Fibroblast of skin of left biceps (primary cell): ENCODE measurements at places on chromosomes 4 and X.

GRCh38 chrX:41301438-41301824 lies 32.5 kb upstream of the DDX3X start:
- no peak for DNase-seq

DNA sequence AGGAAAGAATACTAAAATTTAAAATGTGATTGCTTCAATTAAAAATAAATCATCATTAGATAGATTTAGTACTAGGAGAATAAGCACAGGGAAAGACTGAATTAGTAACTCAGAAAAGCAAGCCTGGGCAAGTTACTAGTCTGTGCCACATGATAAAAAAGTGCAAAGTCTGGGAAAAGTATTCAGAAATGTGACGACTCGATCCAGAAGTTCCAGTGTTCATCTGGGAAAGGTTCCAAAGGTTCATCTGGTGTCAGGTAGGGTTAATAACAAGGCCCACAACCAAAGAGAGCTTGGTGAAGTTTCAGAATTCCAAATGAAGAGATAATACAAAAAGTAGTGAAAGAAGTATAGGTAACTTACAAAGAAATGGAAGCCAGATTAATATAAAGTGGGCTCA lies 78.3 kb upstream of the ARSJ start:
- DNase-seq, result no peak

GRCh38 chr4:15653420-15653819 lies 1.7 kb downstream of the FBXL5 start:
- no peak for DNase-seq

DNA sequence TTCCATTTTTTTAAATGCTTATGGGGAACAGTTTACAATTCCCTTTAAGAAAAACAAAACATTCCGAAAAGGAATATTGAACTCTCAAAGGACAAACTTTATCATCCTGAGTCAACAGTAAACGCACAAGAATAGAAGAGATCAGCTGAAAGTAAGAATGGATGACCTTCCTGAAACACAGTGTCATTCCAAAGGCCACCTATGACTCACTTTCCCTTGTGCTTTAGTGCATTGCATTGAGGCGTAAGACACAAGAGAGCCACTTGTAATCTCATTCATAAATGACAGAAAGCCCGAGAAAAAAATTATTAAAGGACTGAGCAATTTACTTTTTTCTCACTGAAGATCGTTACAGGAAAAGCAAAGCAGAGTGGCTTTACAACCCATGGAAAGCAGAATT lies 1062.4 kb upstream of the DIAPH2 start:
- no peak for DNase-seq

DNA sequence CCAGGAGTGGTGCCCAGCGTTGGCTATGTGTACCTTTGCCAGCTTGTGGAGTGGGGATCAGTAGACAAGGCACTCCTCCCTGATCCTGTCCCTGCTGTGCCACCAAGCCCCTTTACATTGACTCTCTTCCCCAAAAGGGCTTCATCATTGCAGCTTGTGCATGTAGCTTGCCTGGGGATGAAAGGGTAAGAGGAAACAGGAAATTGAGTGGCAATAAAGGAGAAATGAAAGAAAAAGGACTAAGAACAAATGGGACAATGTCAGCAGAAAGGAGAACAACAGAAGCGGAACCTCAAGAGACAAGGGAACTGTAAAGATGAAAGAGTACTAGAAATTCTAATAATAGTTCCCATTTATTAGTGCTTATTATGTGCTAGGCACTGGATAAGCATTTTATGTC lies 8.7 kb upstream of the IL13RA1 start:
- DNase-seq, result no peak
